ENCODE measurements at places on chromosomes 5 and 9. TPM values are rescaled to one million over a fixed set of nuclear protein-coding genes. Genes with fewer than 3 reads are reported as not detected.

The CCL21 gene
- 4.9 TPM for total RNA-seq

The ANXA2R gene
- 0.94 TPM for total RNA-seq

The PTPA gene
- 179 TPM for total RNA-seq

The LTC4S gene
- 7.6 TPM for total RNA-seq

The TRIP13 gene
- 0.48 TPM for total RNA-seq

The BTNL9 gene
- 38.9 TPM for total RNA-seq

Data from Right ventricle myocardium superior (tissue), 1 donor.